Activated gamma-delta T cell treated with anti-CD3 and anti-CD28 coated beads, Interleukin-2, amount 50 U/mL, for 16 hours (primary cell): ENCODE measurements at places on chromosomes 13 and 19.

- DNase-seq = no peak
Observed at GRCh38 chr13:44104197-44104490, 224.4 kb downstream of the LACC1 start.

DNA sequence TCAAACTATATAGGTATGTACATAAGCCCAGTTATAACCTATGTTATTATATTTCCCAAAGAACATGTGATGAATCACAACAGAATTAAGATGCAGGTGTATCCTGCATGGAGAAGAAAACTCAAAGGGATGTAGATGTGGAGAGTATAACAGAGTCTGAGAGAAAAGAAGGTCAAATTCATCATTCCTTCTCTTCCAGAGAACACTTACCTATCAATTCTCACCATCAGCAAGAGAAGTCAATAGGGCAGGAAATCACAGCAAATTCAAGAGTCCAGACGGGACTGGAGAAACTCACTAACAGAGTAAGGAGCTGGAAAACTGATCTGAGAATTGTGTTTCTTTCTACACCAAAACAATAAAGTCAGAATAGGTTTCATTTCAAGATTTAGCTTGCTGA lies 28.4 kb downstream of the DIAPH3 start:
- no peak for DNase-seq

GRCh38 chr13:27403727-27404385 lies 20.6 kb upstream of the GTF3A start:
- no peak for DNase-seq

GRCh38 chr13:61148691-61149315 lies 266.8 kb downstream of the PCDH20 start:
- no peak for DNase-seq

DNA sequence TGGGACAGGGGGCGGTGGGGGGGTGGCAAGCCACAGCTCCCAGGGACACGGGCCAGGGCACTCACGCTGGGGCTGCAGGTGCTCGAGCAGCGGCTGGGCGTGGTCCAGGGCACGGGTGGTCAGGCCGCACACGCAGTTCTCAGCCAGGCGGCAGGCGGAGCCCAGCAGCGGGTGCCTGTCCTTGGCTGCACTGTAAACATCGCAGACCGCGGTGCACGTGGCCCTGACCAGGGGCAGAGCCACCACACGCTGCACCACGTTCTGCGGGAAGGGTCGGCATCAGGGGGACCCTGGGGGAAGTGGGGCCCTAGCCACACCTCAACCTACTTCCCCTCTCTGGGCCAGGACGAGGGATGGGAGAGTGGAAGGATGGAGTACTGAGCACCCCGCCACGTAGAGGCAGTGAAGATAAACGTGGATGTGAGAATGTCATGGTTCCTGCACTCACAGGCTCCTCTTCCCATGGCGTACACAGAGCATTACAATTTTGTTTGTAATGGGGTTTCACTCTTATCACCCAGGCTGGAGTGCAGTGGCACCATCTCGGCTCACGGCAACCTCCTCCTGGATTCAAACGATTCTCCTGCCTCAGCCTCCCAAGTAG lies 3.4 kb downstream of the PLIN5 start:
- DNase-seq = no peak

DNA sequence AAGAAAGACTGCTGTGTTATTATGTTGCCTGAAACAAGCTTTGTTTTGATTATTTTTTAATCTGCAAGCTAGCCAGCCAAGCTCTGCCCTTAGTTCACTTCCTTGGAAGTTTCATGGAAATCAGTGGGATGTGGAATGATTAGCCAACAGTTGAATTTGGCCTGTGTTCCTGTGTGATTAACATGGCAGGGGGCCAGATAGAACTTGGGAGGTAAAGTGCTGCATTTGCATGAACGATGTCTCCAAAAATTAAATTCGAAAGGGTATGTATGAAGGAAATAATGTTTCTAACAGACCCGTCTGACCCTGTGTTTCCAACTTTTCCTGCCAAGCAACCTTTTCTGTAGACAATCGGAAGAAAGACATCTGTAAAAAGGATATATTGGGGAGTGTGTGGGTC lies 32.2 kb downstream of the UFM1 start:
- DNase-seq = no peak

DNA sequence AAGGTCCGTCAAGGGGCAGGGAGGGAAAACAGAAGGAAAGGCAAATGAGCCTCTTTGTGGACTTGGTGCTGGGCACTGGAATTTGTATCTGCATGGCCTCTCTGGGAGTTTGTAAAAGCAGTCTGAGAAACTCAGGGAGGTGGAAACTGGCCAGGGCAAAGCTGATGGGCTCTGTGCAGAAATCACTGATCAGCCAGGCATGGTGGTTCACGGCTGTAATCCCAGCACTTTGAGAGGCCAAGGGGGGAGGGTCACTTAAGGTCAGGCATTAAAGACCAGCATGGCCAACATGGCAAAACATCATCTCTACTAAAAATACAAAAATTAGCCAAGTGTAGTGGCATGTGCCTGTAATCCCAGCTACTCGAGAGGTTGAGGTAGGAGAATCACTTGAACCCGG lies 369.9 kb upstream of the ZNF507 start:
- DNase-seq = no peak

GRCh38 chr13:91644806-91645205 lies 246.4 kb downstream of the GPC5 start:
- no peak for DNase-seq

DNA sequence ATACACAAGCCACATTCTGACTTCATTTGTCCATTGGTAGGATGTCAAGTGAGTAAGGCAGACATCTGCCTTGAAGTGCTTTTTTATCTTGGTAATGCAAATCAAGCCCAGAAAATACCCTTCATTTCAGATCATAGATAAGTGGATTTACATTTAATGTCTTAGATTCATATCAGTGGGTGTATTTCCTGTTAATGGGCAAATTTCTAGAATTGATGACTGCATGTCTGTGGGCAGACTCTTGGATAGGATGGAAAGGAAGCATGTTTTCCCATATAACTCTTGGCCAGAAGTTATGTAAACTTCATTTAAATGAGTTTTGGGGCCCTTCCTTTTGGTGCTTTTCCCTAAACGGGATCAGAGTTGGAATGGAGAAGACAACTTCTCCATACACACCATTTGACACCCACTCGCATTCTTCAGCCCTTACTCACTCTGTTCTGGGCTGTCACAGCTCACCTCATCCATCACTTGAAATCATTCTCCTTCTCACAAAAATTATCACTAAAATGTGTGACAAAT lies 154.6 kb downstream of the FLT1 start:
- no peak for DNase-seq

DNA sequence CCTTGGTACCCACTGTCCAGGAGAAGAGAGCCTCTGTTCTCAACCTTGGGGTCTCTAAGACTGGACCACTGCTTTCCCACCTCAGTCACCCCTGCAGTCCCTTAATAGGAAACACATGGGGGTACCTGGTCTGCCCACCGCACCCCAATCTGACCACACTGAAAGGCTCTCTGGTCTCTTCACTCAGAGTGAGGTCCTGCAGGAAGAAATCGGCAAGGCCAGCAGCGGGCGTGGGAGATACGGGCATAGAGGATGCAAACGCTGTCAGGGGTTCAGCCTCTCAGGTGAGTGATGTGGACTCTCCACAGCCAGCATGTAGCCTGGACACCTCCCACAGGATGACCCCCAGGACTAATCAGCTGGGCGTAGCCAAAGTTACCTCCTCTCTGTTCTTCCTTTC lies 3.5 kb downstream of the SIGLEC9 start:
- DNase-seq = no peak

DNA sequence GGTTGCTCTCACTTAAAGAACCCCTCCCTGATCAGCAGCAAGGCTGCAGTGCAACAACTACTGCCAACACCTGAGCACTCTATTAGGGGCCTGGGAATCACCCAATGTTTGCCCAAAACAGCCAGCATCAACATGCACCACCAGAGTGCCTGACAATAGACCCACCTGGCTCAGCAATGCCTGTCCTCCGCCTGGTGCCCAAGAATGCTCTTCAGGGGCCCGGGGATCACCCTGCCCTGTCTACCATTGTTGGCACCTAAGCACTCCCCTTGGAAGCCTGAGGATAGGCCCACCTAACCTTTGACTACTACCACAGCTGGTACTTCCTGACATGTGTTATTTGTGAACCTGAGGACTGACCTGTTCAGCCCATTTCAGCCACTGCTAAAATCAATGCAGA lies 1363.1 kb upstream of the PRR20A start:
- DNase-seq = no peak

DNA sequence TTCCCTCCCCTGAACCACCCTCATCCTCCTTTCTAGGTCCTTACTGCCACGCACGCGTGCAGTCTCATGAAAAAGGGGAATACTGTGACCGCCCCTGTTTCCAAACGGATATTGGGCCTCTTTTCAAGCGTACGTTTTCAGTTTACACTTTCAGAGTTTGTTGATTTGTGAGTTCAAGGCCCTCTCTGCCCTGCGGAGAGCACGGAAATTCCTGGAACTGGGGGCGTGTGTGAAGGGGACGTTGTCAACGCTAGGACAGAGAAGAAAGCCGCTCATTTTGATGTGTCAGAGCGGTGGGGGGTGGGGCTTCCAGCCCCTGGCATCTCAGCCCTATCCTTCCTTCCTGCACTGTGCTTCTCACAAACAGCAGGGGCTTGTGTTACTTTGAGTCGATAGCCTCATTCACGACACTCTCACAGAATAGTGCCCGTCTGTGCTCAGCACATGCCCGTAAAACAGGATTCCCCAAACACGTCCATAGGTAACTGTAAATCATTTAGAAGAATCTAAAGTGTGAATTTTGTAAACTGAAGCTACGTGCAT lies 137.6 kb upstream of the PEG3 start:
- DNase-seq = no peak

DNA sequence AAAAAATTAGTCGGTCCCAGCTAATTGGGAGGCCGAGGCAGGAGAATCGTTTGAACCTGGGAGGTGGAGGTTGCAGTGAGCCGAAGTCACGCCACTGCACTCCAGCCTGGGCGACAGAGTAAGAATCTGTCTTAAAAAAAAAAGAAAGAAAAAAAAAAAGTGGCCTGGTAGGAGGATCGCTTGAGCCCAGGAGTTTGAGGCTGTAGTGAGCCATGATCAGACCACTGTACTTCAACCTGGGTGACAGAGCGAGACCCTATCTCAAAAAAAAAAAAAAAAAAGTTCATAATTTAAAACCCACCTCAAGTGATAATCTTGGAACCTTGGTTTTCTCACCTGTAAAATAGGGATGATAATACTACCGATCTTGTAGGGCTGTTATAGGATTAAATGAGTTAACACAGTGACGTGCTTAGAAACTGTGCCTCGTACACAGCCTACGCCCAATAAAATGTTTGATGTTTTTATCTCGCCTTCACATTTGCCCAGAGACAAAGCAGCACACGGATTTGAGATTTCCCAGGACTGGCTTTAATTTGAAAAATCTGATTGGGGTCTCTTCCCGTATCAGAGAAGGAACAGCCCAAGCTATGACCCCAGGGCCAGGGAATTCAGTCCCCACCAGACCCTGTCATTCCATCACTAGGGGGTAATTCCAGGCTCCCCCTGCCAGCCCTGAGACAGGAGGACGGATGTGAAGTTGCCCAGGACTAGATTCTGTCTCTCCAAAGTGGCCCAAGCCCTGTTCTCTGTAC lies 3.6 kb downstream of the SERTAD1 start:
- DNase-seq = no peak

DNA sequence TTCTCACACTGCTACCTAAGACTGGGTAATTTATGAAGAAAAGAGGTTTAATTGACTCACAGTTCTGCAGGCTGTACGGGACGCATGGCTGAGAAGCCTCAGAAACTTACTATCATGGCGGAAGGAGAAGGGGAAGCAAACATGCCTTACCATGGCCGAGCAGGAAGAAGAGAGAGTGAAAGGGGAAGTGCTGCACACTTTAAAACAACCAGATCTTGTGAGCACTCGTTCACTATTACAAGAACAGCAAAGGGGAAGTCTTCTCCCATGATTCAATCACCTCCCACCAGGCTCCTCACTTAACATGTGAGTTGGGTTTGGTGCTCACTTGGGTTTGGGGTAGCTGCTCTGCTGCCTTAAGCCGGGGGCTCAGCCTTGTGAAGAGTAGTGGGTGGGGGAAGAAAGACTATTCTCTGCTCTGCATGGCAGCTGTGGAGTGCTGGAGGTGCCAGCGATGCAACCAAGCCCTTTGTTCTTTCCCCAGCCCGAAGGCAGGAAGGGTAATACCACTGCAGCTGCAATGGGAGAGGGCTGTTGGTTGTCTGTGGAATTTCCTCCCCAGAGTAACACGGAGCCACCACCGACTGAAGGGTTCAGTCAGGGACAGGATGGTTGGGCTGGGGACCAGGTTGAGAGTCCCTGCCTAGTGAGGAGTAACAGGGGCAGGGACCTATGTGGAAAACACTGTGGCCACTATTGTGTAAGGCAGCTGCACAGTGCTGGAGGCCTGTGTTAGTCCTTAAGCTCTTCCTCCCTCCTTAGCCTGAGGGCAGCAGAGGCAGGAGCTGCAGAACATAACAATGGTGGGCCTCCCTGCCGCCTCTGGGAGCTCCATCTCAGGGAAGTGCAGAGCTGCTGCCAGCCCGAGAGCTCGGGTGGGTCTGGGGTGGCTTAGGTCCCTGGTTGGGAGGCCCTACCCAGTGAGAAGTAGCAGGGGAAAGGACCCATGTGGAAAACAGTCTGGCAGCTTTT lies 1262.5 kb downstream of the EFNB2 start:
- DNase-seq = no peak

- DNase-seq = no peak
Observed at GRCh38 chr13:94914895-94915294, 202.6 kb upstream of the SOX21 start.

GRCh38 chr19:7833225-7834099 lies 3.4 kb downstream of the EVI5L start:
- DNase-seq = no peak

GRCh38 chr13:59946944-59947343 lies 216.8 kb downstream of the DIAPH3 start:
- DNase-seq = no peak

DNA sequence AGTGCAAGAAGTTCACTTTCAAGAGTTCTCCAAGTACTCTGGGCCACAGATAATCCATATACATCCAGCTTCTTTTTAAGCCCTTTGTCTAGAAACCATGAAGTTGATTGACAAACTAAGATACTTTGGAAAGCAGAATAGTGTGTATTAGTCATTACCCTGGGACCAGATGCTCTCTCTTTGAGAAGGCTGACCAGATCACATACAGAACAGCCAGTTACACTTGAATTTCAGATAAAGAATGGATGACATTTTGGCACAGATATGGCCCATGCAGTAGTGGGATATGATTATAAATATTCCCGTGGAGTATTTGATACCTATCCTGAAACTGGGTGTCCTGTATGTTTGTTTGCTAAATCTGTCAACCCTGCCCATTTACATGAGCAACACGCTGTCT lies 414.2 kb downstream of the KLF5 start:
- no peak for DNase-seq
